ENCODE measurements at places on chromosomes 4 and X. TPM values are rescaled to one million over a fixed set of nuclear protein-coding genes. Genes with fewer than 3 reads are reported as not detected.
A peak's percentile ranks its signal among the peaks of the same experiment; 100 is the strongest.

Gene ANAPC10
- 25.4 TPM for total RNA-seq

Gene H2BW2
- total RNA-seq: 0.10 TPM

- DNase-seq: no peak
Measured at GRCh38 chr4:153265306-153266047, 61.2 kb downstream of the TRIM2 start.

DNA sequence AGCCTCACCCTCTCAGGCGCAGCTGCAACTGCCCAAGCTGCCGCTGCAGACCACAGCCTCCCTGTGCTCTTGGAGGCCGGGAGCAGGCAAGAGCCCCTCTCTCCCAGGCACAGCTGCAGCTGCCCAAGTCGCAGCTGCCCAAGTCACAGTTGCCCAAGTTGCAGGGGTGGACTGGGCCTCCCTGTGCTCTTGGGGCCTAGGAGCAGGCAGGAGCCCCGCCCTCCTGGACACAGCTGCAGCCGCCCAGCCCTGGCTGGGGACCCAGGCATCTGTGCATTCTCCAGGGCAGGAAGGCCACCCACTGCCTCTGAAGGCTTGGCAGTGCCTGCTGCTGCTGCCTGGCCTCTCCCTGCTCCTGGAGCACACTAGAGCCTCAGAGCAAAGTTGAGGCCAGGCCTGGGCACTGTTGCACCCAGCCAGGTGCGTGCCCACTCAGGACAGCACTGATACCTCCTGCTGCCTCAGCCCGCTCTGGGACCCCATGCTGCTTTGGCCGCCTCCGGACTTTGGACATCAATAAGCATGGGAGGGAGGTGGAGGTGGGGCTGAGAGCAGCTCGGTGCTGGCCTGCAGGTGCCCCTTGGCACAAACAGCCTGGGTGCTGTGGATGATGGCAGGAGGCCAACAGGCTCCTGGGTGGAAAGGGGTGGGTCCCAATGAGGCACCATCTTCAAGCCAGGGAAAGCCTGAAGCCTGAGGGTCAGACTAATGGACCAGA is 247.5 kb downstream of the PDGFC start:
- no peak for DNase-seq

Gene LRBA
- total RNA-seq: 44.7 TPM

Gene COL25A1
- not detected for total RNA-seq

DNA sequence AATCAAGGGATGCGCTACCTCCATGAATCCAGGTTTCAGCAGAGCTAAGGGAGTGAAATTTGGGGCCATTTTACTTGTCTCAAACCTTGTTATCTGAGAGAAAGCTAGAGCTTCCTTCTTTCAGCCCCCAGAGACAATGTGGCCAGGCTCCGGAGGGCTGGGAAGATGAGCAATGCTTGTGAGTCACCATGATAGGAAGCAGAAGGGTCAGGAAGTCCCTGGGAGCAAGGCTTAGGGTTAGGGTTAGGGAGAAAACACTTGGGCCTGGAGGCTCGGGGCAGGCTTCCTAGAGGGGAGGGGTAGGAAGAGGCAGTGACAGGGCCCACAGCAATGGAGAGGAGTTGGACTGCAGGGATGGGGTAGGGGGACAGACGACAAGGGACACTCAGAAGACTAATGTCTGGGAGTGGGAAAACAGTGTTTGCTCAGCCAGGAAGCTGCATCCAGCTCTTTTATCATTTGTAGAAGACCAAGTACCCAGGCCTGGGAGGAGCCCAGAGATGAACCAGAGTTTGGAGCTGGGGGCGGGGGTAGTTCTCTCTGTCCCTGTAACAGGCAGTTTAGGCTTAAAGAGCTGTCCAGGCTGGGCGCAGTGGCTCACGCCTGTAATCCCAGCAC is 16.4 kb upstream of the PORCN start:
- DNase-seq: no peak

Gene CXorf38
- 19.5 TPM for total RNA-seq

DNA sequence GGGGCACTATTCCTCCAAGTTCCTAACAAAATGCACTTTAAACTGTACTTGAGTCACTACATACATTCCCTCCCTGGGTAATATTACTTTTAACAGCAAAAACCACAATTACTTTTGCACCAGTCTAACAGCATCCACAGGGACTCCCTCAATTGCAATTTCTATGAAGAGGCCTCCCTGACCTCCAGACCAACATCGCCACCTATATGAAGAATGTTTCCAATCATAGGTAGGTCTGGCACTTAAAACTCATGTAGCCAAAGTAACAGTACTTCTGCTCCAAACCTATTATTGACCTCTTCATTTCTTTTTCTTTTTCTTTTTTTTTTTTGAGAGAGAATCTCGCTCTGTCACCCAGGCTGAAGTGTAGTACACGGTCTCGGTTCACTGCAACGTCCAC is 15.6 kb downstream of the NR3C2 start:
- DNase-seq: no peak

GRCh38 chrX:17435476-17435875 is 60.5 kb downstream of the NHS start:
- DNase-seq: no peak

Gene BMPR1B
- not detected for total RNA-seq

DNA sequence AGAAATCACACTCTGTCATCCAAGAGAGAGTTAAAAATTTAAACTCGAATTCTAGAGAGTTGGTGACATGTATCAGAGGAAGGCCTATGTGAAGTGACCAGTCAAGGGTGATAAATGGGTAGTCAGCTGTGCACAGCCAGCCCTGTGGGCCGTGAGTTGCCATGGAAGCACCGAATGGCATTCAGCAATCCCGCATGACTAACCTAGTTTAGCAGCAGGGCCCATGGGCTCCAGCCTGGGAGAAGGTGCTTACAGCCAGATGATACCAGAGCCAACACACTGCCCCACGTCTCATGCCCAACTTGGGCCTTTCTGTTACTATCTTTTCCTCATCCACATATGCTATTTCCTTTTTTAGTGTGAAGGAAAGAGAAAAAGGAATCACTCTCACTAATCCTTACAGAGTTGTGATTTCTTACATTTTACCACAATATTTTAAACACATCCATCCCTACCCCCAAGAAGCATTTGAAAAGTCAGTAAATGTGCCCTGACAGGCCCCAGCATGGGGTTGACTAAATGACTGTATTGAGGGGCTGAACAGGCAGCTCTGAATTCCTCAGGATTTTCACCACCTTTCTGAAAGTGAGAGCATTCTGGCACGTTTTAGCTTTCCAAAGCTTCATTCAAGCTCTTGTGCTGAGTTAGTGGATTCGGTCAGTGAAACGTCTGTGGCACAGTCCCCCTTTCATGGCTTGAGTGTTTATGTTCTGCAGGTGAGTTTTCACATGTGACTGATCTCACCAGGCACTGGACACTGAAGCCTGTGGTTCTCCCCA is 104.2 kb downstream of the AFF1 start:
- DNase-seq: no peak

- DNase-seq: no peak
Measured at GRCh38 chrX:69948276-69948797, 101.4 kb downstream of the AWAT2 start.

GRCh38 chrX:418927-419729 is 32.4 kb upstream of the PPP2R3B start:
- DNase-seq: no peak

DNA sequence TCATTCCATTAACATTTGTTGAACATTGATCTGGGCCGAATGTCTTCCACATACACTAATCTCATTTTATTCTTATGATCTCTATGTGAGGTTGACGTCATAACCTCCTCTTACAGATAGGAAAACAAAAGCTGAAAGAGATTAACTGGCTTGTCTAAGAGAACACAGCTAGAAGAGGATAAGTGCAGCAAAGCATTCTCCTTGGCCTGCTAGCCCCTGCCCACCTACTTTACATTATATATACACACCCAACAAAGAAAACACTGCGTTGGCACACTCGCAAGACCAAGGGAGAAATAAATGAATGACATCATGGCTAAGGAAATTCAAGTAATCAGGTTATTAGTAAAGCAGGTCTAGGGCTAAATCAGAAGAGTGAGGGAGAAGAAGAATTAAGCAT is 138.4 kb downstream of the PARM1 start:
- no peak for DNase-seq

DNA sequence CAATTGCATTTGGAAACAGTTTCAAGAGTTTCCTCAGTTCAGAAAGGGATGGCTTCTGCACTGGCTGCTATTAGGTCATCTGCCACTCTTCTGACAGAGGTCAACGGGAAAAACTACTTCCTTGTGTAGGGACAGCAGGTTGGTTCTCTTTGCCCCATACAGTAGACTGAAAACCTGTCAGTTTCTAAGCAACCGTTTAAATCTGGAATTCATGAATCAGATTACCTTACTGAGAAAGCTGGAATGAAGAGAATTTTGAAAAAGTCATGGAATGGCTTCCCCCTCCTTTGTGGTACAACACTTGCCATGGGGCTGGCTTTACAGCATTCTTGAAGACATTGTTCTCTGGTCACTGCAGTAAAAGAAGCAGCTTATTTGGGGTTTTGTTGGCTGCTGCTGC is 240.3 kb downstream of the IL1RAPL2 start:
- DNase-seq: no peak

Gene SMIM10L2A
- total RNA-seq: 0.56 TPM

GRCh38 chr4:106312377-106312776 is 3.6 kb downstream of the TBCK start:
- DNase-seq: no peak

- peak; percentile 67 for DNase-seq
Measured at GRCh38 chrX:989959-990510, 222.4 kb downstream of the CRLF2 start.

- DNase-seq: no peak
Measured at GRCh38 chr4:72076562-72076961, 44.8 kb downstream of the NPFFR2 start.

Gene FAM9B
- total RNA-seq: not detected

DNA sequence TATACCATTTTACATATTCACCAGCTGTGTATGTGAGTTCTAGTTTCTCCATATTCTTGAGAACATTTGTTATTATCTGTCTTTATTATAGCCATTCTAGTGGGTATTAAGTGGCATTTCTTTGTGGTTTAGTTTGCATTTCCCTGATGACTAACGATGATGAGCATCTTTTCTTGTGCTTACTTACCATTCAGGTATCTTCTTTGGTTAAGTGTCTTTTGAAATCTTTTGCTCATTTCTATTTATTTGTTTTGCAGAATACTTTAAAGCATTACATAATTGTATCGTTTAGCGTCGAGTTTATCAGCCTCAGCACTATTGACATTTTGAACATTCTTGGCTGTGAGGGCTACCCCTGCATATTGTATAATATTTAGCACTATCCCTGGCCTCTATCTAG is 85.4 kb downstream of the FRMPD4 start:
- no peak for DNase-seq

- DNase-seq: no peak
Measured at GRCh38 chr4:39699687-39700409, 1.9 kb downstream of the UBE2K start.

DNA sequence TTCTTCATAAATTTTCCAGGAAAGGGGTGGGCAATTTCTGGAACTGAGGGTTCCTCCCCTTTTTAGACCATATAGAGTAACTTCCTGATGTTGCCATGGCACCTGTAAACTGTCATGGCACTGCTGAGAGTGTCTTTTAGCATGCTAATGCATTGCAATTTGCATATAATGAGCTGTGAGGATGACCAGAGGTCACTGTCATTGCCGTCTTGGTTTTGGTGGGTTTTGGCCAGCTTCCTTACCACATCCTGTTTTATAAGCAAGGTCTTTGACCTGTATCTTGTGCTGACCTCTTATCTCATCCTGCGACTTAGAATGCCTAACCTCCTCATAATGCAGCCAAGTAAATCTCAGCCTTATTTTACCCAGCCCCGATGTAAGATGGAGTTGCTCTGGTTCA is 577.8 kb downstream of the NLGN4X start:
- DNase-seq: no peak

DNA sequence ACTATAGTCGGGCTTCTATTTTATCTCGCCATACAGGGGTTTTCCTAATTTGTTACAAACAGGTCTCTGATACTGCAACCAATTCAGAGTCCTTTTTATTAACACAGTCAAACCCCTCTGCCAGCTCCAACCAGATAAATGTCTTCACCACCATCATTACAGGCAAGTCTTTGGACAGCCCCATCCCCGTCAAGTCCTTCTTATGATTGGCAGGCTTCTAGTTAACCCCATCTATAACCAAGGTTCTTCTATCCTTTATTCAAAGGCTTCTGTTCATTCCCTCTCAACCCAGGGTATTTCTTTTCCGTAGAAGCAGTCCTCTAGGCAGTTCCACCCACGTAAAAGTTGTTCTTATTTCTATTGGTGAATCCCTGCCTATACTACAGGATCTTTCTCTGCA is 29.9 kb upstream of the FOXR2 start:
- no peak for DNase-seq

DNA sequence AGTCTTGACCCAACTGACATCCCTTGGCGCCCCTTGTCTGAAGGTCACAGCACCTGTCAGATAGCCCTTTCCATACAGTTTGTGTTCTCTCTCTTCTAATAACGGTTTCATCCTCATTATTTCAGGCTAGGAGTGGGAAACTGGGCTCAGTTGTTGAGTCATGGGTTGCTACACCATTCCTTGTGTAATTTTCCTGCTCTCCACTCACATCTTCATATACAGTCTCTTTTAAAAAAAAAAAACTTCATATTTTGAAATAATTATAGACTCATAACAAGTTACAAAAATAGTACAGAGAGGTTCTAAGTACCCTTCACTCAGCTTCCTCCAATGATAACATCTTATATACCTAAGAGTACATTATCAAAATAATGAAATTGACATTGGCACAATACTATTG is 60.2 kb upstream of the GRPR start:
- no peak for DNase-seq

- no peak for DNase-seq
Measured at GRCh38 chrX:51606446-51606845, 12.3 kb downstream of the CENPVL3 start.

DNA sequence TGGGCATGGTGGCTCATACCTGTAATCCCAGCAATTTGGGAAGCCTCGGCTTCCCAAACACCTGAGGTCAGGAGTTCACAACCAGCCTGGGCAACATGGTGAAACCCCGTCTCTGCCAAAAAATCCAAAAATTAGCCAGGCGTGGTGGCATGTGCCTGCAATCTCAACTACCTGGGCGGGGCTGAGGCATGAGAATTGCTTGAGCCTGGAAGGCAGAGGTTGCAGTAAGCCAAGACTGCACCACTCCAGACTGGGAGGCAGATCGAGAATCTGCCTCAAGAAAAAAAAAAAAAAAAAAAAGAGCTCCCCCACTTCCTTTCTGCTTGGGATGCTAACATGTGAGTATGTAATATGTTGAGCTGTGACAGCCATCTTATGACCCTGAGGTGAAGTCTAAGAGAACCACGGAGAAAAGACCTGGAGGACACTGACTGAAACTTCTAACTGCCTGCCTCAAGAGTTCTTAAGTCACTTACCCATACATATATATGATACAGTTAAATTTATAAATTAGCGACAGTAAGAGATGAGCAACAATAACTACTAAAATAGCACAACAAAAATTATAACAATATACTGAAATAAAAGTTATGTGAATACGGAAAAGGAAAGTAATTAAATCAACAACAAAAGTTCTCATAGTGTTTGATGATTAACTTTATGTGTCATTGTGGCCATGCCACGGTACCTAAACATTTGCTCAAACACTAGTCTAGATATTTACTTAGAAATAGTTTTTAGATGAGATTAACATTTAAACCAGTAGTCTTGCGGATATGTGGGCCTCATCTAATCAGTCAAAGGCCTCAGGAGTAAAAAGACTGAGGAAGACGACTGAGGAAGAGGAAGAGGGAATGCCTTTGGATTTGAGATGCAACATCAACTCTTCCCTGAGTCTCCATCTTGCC is 178.3 kb downstream of the OPHN1 start:
- no peak for DNase-seq

Gene CDS1
- total RNA-seq: 0.22 TPM

Measured in activated CD4-positive, alpha-beta T cell treated with anti-CD3 and anti-CD28 coated beads, Interleukin-2, amount 10 ng/mL, durations not matched to agents 7 days and 5 days (primary cell).